ENCODE measurements at places on chromosomes 7 and 10. TPM values are rescaled to one million over a fixed set of nuclear protein-coding genes. Genes with fewer than 3 reads are reported as not detected.

The SLC16A9 gene
- total RNA-seq: not detected

The IFIT1 gene
- total RNA-seq: 5.1 TPM

The AFAP1L2 gene
- 2.5 TPM for total RNA-seq

- no peaks in the 10 kb centered on the region for H3K27me3 ChIP-seq
- no peak overlapping the region for H3K4me3 ChIP-seq
- H3K36me3 ChIP-seq: no peaks in the 10 kb centered on the region
- no peak overlapping the region for H3K27ac ChIP-seq
- no peak for DNase-seq
- no peaks in the 10 kb centered on the region for H3K4me1 ChIP-seq
These were observed 131.7 kb downstream of the SORCS1 start for GRCh38 chr10:107032700-107033401.

DNA sequence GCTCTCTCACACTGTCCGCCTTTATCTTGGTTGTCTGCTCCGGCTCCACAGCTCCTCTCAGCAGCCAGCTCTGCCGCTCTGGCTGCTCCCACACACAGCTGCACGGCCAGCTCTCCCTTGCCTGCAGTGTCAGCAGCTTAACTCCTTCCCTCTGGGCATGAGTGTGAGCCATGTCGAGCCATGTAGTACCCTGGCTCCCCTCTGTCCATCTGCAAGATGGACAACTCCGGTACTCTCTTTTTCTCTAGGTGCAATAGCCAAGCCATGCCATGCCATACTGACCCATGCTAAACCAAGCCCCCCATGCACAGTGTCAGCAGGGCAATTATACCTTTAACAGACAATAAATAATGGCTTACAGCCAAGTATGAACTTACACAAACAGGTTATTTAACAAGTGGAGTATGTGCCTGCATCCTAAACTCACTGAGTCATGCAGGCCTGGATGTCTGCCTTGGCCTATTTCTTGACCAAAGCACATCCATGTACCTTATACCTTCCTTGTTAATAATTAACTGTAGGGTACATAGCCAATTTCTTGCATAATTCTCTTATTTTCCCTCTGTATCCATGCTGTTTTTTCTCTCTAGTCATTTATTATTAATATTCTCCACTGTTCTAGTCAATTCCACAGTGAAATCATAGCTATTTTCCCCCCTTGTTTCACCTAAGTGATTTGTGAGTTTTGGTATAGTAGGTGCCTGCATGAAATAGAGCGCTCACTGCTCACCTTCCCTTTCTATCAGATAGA is 170.9 kb downstream of the CDK14 start:
- DNase-seq: no peak
- H3K4me3 ChIP-seq: no peak overlapping the region
- no peaks in the 10 kb centered on the region for H3K4me1 ChIP-seq
- H3K27ac ChIP-seq: no peak overlapping the region
- no peaks in the 10 kb centered on the region for H3K27me3 ChIP-seq

DNA sequence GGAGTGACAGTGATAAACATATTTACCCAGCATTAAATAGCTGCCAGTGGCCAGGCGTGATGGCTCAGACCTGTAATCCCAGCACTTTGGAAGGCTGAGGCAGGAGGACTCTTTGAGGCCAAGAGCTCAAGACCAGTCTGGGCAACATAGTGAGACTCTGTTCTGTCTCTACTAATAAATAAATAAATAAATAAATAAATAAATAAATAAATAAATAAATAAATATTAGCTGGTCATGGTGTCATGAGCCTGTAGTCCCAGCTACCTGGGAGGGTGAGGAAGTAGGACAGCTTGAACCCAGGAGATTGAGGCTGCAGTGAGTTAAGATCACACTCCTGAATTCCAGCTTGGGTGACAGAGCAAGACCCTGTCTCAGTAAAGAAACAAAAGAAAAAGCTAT is 384.0 kb upstream of the ADARB2 start:
- no peak for DNase-seq
- H3K4me1 ChIP-seq: no peaks in the 10 kb centered on the region
- no peak overlapping the region for H3K4me3 ChIP-seq
- no peaks in the 10 kb centered on the region for H3K36me3 ChIP-seq
- no peak overlapping the region for H3K27ac ChIP-seq
- no peaks in the 10 kb centered on the region for H3K27me3 ChIP-seq
